ENCODE measurements at places on chromosomes 3 and 15.

- no peak for DNase-seq
Observed at GRCh38 chr3:172166890-172167289, 127.5 kb downstream of the FNDC3B start.

- no peak for DNase-seq
Observed at GRCh38 chr3:13222131-13222530, 148.9 kb upstream of the IQSEC1 start.

- no peak for DNase-seq
Observed at GRCh38 chr3:58776231-58776630, 109.7 kb upstream of the FAM3D start.

- no peak for DNase-seq
Observed at GRCh38 chr3:161854232-161854771, 357.7 kb downstream of the OTOL1 start.

DNA sequence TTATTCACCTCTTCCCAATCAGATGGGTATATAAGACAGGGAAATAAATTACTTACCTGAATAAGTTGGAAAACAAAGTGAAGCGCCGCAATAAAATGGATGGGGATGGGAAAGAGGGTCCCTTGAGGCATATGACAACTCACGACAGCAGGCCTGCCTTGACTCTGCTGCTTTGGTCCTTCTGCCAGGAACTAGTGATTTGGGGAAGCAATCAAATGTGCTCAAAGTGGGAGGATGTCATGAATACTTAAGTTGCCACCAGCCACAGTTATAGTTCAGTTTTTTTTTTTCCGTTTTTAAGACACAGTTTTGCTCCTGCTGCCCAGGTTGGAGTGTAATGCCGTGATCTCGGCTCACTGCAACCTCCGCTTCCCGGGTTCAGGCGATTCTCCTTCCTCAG lies 4.6 kb downstream of the PARL start:
- no peak for DNase-seq

DNA sequence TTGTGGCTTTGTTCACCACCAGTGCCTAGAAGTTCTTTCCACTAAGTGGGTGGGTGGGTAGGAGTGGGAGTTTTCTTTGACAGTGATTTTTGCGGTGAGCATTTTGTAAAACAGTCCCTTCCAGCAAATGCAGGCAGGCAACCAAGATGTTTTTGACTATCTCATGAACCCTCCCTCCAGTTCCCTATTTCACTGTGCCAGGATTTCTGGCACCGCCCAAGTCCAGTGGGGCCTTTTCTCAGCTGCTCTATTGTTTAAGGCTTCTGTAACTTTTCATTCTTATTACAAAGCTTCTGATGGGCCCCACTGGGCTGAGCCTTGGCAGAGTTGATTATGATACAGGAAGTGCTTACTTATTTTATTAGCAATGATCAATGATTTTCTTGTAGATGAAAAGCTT lies 236.0 kb downstream of the EDEM1 start:
- DNase-seq, result no peak

DNA sequence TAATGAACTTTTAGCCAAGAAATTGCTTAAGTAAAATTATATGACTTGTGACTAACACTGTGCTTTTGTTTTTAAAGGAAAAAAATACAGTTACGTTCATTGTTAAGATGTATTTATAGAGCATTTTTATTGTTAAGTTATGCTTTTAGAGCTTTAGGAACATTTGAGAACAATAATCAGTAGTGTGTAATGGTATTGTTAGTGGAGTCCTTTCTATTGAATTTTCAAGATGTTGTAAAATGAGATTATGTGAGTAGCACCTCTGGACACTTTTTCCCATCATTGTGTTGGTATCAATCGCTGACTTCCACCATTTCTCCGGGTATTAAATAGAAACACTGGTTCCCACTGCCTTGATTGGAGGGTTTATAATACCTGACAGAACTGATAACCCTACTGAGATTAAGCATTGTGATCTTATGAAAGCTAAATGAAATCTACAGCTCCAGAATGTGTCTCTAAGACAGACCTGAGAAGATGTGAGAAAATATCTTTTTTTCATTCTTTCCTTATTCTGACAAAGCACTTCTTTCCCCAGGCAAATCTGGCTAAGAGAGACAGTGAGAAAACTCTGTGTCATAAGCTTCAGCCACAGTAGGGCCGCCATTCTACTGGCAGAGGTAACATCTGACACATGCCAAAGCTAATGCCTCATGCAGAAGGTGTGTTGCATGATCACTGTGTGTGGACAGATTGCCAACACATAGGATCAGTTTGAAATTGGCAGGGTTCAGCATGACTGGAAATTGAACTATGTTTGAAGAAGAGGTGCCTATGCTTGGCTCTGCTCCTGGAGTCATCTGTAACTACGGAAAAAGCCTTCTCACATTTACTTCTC lies 610.8 kb downstream of the MECOM start:
- DNase-seq, result no peak

- no peak for DNase-seq
Observed at GRCh38 chr3:59685432-59685831, 635.6 kb upstream of the CFAP20DC start.

DNA sequence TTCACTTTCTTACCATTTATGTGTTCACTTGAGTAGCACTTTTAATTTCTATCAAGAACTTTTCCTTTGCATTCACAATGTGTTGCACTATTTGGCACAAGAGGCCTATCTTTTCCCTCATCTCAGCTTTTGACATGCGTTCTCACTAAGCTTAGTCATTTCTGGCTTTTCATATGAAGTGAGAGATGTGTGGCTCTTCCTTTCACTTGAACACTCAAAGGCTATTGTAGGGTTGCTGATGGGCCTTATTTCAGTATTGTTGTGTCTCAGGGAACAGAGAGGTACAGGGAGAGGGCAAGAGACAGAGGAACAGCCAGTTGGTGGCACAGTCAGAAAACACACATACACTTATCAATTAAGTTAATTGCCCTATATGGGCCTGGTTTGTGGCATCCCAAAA lies 127.4 kb upstream of the MLF1 start:
- no peak for DNase-seq

DNA sequence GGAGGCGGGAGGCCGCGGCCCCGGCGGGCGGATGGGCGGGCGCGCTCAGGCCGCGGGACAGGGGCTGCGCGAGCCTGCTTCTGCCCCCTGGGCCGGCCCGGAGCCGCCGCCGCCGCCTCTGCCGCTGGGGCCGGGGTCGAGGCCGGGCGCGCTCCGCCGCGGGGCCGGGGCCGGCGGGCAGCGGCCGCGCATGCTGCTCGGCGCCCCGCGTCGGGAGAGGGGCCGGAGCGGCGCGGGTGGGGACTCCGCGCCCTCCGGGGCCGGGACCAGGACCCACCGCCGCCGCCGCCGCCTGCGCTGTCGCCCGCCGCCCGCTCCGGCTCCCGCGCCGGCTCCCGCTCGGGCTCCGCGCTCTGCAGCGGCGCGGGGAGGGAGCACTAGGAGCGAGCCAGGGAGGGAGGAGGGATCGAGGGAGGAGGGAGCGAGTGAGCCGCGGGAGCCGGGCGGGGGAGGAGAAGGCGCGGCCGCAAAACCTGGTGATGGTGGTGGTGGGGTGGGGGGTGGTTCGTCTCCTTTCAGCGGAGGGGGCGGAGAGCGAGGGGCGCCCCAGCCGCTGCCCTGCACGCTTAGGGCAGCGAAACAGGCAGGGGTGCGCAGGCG lies at the start of gene LINGO1:
TSS of gene LINGO1 (minus strand) at position 379 of the 600 bp plus-strand sequence. CDS start 597 bp downstream, outside the sequence.
- DNase-seq, result no peak

- DNase-seq, result no peak
Observed at GRCh38 chr3:7305561-7305960, 444.6 kb downstream of the GRM7 start.

DNA sequence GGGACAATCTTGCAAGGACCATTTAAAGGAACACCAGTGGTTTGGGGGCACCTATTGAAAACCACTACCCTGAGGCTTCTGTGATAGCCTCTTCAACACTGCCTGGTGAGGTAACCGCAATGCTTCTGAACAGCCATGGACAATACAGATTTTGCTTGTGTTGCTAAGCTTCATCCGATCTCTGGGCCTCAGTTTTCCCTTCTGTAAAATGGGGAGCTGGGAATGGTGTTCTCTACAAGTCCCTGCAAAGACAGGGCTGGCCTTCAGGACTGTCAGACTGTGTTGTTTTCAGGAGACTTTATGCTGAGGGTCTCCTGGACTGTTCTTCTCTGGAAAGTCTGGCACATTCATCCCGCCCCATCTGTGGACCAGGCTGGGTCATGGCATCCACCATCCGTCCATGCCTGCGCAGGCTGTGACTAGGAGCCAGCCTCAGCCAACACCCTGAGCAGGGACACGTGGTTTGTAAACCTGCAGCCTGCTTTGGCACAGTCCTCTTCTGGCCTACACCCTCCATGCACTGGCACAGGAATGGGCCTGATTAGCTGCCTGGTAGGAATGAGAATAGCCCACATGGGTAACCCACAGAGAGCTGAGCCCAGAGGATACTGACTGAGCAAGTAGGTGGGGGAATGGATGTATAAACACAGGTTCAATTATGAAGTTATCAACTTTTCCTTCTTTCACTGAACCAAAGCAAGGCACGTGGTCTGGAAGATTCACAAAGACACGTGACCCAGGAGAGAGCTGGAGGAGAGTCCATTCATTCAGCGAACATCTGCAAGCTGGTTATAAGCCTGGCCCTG lies 55.3 kb downstream of the ROPN1B start:
- DNase-seq, result no peak

DNA sequence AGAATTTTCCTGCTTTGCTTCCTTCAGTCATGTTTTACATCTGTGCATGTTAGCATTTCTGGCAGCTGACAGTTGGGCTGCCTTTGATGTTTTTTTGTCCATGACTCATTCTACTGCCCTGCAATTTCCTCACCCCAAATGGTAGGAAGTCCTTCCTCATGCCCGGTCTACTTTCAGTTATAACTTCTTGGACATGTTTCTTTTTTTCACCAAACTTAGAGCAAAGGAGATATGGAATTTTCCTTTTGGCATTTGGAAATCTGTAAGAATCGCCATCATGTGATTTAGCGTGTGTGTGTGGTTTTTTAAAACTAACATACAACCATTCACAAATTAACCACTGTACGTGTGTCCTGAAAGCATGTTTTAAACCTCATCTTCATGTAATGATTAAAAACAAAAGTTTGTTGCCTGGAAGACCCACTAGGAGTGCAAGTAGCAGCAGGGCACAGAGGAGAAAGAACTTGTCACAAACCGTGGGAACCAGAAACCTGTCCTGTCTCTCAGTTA lies 430.7 kb upstream of the CFAP20DC start:
- no peak for DNase-seq

DNA sequence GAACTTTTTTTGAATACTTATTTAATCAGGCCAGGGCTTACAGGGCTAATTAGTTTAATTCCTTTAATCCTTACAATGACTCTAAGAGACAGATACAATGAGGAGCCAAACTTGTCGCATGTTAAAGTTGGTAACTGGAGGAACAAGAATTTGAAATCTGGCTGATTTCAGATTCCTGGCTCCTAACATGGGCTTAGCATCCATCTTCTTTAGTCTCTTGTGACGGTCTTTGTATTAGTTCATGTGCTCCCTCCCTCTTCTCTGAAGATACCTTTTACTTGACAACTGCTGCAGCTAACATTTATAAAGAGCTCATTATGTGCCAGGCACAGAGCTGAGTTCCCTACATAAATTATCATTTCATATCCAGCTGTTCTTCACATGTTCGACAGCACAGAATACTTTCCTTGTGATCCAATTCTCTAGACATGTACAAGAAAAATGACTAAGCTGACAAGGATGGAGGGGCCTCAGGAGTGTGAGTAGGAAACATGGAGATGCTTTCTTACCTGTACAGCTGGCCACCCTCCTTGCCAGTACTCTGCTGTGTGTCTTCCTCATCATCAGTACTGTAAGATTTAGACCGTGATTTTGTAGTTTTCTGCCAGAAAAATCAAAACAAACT lies 206.8 kb upstream of the STRIT1 start:
- no peak for DNase-seq

DNA sequence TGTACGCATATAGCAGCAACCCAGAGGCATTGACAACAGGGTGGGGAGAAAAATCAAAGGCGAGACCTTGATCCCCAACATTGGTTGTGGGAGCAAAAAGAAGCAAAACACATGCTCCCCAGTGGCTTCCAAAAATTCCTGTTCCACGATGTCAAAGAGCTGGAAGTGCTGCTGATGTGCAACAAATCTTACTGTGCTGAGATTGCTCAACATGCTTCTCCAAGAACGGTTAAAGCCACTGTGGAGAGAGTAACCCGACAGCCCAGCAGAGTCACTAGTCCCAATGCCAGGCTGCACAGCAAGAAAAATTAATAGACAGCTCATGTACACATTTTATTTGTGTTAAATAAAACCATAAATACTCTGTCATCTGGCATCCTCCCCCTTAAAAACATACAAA lies 179.9 kb upstream of the PFN2 start:
- no peak for DNase-seq

DNA sequence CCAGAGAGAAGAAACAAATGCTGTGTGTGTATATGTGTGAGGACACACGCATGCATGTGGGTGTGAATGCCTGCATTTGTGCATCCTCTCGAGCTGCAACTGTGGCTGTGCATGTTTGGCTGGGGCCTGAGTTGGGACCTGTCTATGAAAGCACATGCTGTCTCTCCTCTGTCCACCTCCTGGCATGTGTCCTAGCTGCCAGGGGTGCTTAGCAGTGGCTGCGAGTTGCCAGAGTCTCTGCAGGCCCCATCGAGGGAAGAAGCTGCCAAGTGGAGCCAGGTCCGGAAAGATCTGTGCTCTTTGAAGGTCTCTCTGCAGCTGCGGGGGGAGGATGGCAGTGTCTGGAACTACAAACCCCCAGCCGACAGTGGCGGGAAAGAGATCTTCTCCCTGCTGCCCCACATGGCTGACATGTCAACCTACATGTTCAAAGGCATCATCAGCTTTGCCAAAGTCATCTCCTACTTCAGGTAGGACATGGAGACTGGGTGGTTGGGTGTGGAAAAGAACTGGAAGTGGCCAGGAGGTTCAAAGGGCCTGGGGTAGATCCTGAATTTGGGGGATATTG lies 30.7 kb downstream of the NR1I2 start:
- no peak for DNase-seq

DNA sequence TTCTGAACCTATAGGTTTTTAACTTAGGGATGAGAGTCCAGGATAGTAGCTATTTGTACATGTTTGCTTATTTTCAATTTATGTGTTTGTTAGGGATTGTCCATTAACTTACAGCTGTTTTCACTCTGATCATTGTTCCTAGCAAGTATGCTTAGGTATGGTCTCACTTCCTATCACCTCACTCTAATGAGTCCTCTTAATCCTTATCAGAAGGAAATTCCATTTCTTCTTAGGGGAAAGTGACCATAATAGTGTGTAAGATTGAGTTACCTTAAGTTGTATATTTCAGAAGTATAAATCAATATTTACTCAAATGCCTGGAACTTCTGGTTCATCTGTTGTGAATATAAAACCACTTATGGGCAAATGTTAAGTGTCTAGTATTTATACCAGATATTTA lies 53.0 kb downstream of the PIAS1 start:
- no peak for DNase-seq

GRCh38 chr3:106083207-106083606 lies 214.4 kb upstream of the CBLB start:
- no peak for DNase-seq

DNA sequence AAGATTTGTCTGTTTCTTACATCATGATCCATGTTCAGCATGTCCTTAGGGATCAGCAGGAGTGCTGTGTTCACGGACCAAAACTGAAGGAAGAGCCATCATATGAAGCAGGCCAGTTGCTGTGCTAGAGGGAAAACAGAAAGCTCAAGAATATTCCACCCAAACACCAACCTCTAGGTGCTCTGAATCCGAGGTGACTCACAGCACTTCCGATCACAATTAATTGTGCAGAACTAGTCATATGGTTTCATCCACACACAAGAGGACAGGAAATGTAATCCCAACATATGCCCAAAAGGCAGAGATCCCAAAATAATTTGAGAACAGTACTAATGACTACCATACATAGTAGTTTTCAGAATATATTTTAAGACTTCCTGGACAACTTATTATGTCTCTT lies 257.9 kb upstream of the KCNH8 start:
- no peak for DNase-seq

GRCh38 chr3:173761161-173761560 lies 363.6 kb downstream of the NLGN1 start:
- no peak for DNase-seq

Measured in stimulated activated CD4-positive, alpha-beta T cell treated with anti-CD3 and anti-CD28 coated beads, Interleukin-15, amount 100 ng/mL, for 1 hour (primary cell).